ENCODE measurements at places on chromosomes 4 and X. TPM values are rescaled to one million over a fixed set of nuclear protein-coding genes. Genes with fewer than 3 reads are reported as not detected.

Gene AVPR2
- total RNA-seq = not detected

Gene PCYT1B
- total RNA-seq = not detected

Gene ARR3
- total RNA-seq = not detected

Gene NUP54
- 71.0 TPM for total RNA-seq

Gene FREM3
- not detected for total RNA-seq

Gene RBBP7
- total RNA-seq = 110 TPM

Gene ARX
- not detected for total RNA-seq

Gene TMEM156
- total RNA-seq = 59.9 TPM

Gene SPIN2B
- total RNA-seq = 23.5 TPM

Gene FOXR2
- not detected for total RNA-seq

Gene SASH3
- 240 TPM for total RNA-seq

Gene HSFX3
- total RNA-seq = not detected

Gene IRS4
- not detected for total RNA-seq

Gene ANXA10
- total RNA-seq = not detected

Gene JADE3
- 23.4 TPM for total RNA-seq

Gene TEC
- 8.3 TPM for total RNA-seq

Gene CNGA2
- total RNA-seq = not detected

Gene MAGEA9B
- not detected for total RNA-seq

Gene C4orf50
- total RNA-seq = 0.02 TPM

Gene SCARB2
- total RNA-seq = 31.5 TPM

Gene ZFYVE28
- 12.1 TPM for total RNA-seq

Gene PLA2G12A
- total RNA-seq = 8.5 TPM

Gene HSD17B13
- total RNA-seq = 0.39 TPM

Gene NLGN3
- total RNA-seq = 1.3 TPM

Gene GAGE2A
- not detected for total RNA-seq

Gene STPG2
- total RNA-seq = 0.41 TPM

Gene RBM46
- total RNA-seq = not detected

Gene HERC6
- total RNA-seq = 10.9 TPM

Gene HNRNPDL
- total RNA-seq = 370 TPM

Gene ARHGAP6
- 2.1 TPM for total RNA-seq

Gene USP17L19
- not detected for total RNA-seq

Gene PF4V1
- total RNA-seq = not detected

Gene CNKSR2
- 22.5 TPM for total RNA-seq

Gene SERPINA7
- not detected for total RNA-seq

Gene ZNF280C
- 7.0 TPM for total RNA-seq

Gene DAPP1
- total RNA-seq = 169 TPM

Gene SMARCA1
- 0.73 TPM for total RNA-seq

Gene ABCG2
- 0.07 TPM for total RNA-seq

Gene UNC5C
- not detected for total RNA-seq

Measured in B cell (primary cell).